ENCODE measurements at places on chromosomes 5 and 9.

DNA sequence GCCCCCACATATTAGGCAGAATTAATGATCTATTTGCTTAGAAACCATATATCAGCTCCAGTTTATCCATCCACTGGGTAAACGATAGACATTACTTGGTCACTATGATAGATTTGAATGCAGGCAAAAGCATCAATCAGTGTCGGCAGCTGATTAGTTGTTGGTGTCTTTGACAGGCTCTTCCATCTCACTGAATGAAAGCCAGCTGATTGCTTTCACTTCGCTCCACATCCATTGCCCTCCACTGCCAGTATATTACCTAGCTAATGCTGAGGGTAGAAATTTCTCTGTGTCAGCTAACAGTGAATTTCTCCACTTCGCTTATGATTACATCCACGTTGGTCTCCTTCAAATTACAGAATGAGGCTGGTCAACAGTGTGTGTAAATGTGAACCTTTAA, 821.3 kb upstream of the TYRP1 start:
- no peak for DNase-seq

GRCh38 chr9:7967093-7967827, 167.7 kb upstream of the DMAC1 start:
- DNase-seq: peak; percentile 21

DNA sequence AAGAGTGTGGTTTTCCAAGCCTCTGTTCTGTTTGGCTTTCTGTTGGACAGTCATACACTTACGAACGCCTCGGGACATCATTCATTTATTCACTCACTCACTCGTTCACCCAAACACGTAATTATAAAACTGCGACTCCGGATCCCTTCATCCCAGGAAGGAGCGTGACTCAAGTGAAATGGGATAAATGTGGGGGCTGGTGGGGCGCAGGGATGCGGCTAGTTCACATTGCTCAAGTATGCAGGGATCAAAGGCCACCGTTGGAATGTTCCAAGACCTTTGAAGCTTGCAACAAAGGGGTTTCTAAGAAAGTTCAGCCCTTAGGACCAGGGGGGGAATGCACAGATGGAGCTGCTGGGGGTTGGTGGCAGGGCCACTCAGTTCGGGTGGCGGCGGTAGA, 64.2 kb downstream of the CFAP77 start:
- DNase-seq: no peak

DNA sequence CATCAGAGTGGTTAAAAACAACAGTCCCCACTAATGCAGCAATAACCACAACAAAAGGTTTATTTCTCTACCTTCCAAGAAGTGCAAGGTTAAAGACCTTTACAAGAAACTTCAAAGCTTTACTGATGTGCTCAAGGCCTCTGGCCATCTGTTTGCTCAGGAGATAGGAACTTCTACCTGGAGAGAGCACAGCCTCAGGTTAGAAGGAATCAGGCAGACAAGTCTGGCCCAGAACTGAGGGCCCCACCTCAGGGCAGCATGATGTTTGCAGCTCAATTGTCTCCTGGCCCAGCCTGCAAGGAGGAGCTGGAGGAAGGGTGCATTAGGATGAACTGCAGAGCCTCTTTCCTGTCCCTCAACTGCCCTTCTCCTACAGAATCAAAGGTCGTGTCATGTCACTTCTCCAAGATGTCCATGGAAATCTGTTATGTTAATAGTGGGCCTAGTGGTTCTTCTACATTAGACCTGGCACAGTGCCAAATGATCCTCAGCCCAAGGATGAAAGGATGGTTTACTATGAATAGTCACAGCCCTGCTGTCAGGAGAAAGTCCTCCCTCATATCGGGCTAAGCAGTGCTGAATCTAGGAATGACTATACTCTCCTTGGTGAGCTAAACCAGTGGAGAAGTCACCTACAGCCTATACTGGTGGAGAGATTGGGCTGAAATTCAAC, 98.9 kb upstream of the NTRK2 start:
- no peak for DNase-seq

DNA sequence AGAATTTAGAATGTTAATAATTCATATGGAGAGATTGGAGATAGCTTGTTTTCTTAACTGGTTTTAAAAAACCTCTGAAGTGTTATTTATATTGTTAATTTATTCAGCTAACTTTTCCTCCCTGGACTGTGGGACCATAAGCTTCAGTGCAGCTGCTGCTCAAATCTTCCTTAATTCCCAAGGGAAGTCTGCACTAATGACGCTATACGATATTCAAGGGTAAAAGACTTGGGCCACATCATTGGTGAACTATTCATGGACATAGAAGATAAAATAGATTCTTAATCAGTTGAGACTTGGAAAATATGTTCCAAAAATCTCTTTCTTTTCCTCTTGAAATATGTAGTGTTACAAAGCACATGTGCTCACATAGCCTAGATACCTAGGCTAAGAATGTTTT, 31.1 kb upstream of the GAS1 start:
- DNase-seq: no peak

DNA sequence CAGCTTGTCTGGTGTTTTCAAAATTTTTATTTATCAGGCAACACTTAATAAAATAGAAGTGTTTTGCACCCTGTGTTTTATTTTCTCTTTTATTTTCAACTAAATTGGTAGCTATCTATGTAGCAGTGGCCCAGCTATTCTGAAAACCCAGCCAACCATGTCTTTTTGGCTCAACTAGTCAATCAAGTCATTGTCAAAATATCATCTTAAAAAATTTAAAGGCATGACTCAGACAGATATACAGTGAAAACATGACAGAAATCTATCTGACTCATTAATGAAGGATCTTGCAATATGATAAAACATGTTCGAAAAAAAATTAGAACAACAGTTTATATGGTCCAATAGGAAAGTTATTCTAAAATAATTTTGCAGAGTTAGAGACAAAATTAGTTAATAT, 75.1 kb downstream of the HSD17B4 start:
- no peak for DNase-seq

DNA sequence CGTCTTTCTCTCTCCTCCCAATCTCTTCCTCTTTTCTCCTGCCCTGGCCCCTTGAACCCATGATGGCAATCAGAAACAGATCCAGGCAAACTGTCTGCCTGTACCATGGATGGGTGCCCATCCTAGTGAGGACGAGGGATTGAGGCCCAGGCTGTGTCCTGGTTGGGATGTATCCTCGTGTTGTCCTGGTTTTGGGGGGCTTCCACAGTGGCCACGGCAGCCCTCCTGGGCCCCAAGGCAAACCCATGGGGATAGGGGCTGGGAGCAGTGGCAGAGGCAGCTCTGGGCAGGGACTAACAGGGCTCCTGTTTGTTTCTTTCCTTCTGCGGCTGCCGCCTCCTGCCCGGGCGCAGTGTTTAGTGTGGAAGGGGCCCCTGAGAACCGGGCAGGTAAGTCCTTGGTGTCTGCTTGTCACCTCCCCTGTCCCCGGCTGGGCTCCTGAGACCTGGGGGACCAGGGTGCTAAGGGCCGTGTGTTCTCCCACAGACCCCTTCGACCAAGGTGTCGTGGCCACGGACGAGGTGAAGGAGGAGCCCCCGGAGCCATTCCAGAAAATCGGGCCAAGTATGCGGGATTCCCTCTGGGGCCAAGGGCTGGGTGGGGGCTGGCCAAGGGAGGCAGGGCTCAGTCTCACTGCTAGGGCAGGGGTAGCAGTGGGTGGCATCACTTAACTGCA, 70.0 kb downstream of the AMBP start:
- no peak for DNase-seq

- DNase-seq: no peak
These were observed 26.6 kb downstream of the PTPDC1 start for GRCh38 chr9:94110821-94111252.

GRCh38 chr5:633501-633955, 21.4 kb downstream of the CEP72 start:
- peak; percentile 52 for DNase-seq

- no peak for DNase-seq
These were observed 71.0 kb downstream of the MED10 start for GRCh38 chr5:6307304-6307703.

GRCh38 chr9:108463932-108464606, 391.7 kb downstream of the ACTL7B start:
- no peak for DNase-seq

DNA sequence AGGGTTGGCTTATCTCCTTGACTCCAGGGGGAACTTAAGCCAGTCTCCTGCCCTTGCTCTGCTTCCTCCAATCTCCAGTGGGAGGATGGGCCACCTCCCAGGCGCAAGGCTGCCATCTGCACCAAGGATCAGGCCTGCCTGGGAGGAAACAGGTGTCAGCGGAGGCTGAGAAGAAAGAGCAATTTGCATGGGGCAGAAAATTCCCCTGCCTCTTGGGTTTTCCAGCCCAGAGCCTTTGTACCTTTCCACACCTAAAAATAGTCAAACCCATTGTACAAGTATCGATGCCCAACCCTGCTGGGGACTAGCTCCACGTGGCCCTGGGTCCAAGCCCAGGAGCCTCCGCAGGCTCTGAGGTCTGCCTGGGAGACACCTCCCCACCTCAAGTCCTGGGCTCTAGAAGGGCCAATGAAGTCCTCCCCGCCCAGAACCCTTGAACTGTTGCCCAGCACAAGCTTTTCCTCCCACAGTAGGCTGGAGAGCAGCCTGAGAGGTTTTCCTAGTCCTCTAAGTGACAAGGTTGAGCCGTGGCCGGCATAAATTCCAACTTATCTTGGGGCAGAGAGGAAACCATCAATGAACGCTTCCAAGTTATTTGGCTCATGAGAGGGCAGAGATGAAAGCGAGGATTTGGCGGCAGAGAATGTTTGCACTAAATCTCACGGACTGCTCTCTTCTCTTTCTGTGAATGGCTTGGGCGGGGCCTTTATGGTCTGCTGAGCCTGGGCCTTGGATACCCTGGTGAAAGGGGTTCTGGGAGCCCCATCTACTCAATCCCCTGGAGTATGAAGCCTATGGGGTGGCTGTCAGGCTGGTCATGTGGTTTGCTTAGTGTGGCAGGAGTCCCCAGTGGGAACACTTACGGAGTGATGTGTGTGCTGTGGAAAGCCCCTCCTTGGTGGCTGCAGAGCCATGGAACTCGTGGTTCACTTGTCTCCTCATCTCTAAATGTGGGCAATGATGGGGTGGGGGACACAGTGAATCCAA, 15.6 kb downstream of the JADE2 start:
- DNase-seq: no peak

DNA sequence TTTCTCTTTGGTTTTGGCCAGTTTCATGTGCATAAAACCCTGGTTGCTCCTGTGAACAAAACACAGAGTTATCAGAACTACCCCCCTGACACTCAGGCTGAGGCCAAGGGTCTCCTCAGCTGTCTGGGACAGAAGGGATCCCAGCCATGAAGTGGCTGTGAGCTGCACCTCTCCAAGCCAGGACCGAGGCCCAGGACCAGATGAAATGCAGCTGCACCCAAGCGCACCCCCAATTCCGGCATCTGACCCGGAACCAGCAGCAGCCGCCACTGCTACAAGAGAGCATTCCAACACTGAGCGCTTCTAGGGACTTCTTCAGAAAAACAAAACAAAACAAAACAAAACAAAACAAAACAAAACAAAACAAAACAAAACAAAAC, 16.0 kb upstream of the SLC25A51 start:
- DNase-seq: no peak

- no peak for DNase-seq
These were observed 41.3 kb downstream of the LNPEP start for GRCh38 chr5:96977228-96977627.

- peak; percentile 13 for DNase-seq
These were observed 90.2 kb upstream of the CCDC112 start for GRCh38 chr5:115386657-115387056.

GRCh38 chr9:36862206-36863145, 171.6 kb downstream of the PAX5 start:
- DNase-seq: peak; percentile 26

GRCh38 chr9:98763986-98764745, 32.2 kb downstream of the ANKS6 start:
- no peak for DNase-seq

DNA sequence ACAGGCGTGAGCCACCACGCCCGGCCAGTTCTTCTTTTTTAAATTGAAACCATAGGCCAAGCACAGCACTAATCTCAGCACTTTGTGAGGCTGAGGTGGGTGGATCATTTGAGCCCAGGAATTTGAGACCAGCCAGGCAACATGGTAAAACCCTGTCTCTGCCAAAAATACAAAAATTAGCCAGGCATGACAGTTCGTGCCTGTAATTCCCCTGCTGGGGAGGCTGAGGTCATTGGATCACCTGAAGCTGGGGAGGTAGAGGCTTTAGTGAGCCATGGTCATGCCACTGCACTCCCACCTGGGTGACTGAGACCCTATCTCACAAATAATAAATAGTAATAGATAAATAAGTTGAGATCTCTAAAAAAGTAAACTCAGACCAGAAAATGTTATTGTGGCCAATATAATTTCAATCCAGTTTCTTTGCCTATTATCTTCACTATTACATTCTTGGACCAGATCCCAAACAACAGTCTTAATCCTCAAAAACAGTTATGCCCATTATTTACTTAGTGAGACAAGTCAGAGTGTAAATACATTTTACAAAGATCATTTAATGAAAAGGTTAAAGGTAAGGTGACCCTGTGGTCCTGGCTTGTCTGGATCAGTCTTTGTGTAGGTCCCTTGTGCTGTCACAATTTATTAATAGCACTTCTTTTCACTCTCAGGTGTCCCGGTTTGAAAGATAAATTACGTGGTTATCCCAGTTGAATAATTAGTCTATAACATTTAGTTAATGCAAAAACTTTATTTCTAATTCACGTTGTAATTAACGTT, 53.6 kb downstream of the RAB24 start:
- no peak for DNase-seq

DNA sequence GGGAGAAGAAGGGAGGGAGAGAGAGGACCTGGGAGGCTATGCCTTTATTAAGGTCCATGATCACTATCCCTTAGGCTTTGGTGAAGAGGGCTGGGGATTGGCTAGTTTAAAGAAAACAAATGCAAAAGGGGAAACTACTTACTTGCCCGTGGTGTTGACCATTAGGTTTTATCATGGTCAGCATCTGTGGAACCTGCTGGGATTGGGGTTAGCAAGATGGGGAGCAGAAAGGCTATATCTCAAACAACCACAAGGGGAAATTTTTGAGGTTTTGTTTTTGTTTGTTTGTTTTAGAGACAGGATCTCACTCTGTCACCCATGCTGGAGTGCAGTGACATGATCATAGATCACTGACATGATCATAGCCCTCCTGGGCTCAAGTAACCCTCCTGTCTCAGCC, 9.0 kb upstream of the RAD23B start:
- peak; percentile 8 for DNase-seq
